ENCODE measurements at places on chromosomes 3 and 15.
A peak's percentile ranks its signal among the peaks of the same experiment; 100 is the strongest.

DNA sequence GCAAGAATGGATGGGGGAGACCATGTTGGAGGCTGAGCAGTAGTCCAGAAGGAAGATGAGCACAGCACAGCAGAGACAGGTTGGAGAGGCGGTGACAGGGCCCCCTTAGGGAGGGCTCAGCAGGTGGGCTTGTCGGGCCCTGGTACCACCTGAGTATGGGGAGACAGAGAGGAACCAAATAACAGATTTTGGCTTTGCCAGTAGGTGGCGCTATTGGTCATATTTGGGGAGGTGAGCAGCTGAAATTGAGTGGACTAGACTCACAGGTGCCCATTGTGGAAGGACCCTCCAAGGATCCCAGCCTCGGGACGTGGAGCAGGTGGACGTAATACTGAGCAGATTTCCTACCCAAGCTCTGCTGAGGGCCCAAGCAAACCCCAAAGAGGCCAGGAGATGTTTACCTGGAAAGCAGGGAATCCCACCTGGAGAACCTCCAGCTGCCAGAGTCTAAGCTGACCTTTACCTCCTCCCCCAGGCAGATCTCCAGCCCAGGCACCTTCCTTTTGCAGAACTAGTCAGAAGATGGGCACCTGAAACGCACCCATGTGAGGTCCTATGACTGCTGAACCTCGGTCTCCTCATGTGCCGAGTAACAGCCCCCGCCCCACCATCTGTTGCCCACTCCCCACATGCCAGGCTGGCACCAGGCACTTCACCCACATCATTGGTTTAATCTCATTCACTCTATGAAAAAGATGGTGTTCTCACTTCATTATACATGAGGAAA is 24.6 kb upstream of the CORO2B start:
- DNase-seq: peak; percentile 30

GRCh38 chr3:112012205-112012992 is 13.7 kb downstream of the TAGLN3 start:
- DNase-seq: no peak

- peak; percentile 10 for DNase-seq
These were observed 103.2 kb upstream of the TJP1 start for GRCh38 chr15:29925227-29926082.

DNA sequence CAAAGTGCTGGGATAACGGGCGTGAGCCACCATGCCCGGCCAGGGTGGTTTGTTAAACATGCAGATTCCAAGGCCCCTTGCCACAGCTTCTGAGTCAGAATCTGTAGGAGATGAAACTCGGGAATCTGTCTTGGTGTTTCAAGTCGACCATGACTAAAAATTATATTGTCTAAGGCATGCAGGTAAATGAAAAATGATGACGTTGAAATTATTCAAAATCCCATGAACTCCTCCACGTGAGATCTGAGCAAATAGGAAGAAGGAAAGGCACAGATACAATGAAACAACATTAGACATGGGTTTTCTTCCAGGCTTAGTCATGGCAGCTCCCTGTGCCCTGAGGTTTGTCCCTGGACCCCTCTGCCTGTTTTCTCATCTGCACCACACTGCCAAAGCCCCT is 172.0 kb upstream of the CMC1 start:
- no peak for DNase-seq

Measured in stimulated activated CD8-positive, alpha-beta memory T cell treated with anti-CD3 and anti-CD28 coated beads, Interleukin-15, amount 100 ng/mL, for 48 hours (primary cell).